ENCODE measurements at places on chromosomes 6 and 20.

- DNase-seq = peak; percentile 51
Observed at GRCh38 chr20:48732081-48732829, 95.5 kb downstream of the PREX1 start.

DNA sequence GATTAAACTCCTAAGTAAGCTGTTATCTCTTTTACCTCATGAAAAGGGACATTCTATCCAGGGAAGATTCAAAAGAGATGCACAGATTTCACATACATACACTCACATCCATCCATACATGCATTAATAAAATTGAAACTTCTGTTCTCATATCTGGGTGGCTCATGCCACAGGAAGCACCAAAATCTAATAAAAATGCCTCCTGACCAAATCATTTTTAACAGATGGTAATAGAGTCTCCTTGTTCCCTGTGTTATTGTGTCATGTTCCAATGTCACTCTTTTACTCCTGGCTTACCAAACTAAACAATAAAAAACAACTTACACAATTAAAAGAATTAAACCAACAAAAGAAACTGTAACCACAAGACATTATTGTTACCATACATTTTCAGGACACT, 742.1 kb upstream of the MANEA start:
- no peak for DNase-seq

DNA sequence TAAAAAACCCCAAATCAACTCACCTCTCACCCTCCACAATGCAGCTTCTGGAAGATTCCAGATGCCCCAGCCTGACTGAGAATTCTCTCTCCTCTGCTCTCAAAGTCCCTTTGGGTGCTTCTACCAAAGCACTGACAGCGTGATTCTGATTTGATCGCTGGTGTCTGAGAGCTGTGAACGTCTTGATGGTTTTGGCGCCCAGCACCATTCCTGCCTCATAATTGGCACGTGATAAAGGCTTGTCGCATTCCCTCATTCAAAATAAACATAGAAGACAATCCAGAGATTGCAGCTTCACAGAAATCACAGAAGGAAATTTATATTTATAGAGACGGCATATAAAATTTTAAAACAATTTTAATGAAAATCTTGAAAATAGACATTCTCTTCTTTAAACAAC, 24.1 kb upstream of the ECI2 start:
- no peak for DNase-seq

- DNase-seq = no peak
Observed at GRCh38 chr20:6333110-6333509, 210.3 kb upstream of the FERMT1 start.

- DNase-seq = no peak
Observed at GRCh38 chr6:76770281-76770680, 693.0 kb downstream of the HTR1B start.

GRCh38 chr6:56789342-56789741, 146.7 kb upstream of the DST start:
- no peak for DNase-seq

GRCh38 chr6:71489736-71490135, 201.1 kb downstream of the OGFRL1 start:
- no peak for DNase-seq

DNA sequence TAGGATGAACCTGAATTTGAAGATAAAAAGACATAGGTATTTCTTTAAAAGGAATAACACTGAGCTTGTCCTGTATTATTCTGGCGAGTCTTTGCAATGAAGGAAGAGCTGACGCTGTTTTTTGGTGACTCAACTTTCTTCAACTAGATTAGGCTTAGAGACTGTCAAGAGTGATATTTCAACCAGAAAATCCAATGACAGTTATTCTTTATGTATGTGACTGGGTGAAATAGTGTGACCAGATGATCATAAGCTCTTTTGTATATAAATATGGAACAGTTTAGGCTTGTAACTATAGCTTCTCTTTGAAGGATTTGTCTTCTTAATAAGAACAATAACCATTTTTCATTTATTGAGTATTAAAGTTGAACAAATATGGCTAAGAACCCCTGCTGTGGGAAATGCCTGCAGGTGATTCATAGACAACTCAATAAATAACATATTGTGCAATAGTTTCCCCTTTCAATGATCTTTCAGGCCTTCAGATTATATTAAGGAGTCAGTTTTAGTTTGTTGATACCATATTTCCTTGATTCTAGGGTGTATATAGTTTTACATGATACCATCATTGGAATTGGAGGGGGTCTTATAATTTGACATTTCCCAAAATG, 265.6 kb upstream of the JAG1 start:
- no peak for DNase-seq

- no peak for DNase-seq
Observed at GRCh38 chr6:8282380-8282779, 153.0 kb downstream of the SLC35B3 start.

- DNase-seq = no peak
Observed at GRCh38 chr20:25022680-25023079, 30.1 kb upstream of the APMAP start.

- no peak for DNase-seq
Observed at GRCh38 chr6:159125951-159126352, 43.2 kb upstream of the FNDC1 start.

Measured in NCI-H1105 (cell line).